ENCODE measurements at places on chromosomes 4 and X.
A peak's percentile ranks its signal among the peaks of the same experiment; 100 is the strongest.

- no peak for DNase-seq
Observed at GRCh38 chr4:3026540-3026939, 47.8 kb downstream of the HTT-AS start.

DNA sequence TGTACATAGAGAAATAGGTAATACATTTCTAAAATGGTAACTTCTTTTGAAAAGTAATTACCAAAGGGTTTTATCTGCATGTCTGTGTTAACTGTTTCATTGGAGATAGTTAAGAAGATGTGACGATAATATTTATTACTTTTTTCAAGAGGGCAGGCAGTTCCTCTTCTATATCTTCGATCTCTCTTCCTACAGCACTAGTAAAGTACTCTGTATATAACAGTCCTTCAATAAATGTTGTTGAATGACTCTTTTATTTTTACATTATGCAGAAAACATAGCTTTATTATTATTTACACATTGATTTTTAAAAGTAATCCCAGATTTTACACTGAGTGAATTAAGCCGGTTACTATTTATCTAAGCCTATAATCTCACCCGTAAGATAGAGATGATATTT is 51.8 kb downstream of the TMPRSS11E start:
- no peak for DNase-seq

DNA sequence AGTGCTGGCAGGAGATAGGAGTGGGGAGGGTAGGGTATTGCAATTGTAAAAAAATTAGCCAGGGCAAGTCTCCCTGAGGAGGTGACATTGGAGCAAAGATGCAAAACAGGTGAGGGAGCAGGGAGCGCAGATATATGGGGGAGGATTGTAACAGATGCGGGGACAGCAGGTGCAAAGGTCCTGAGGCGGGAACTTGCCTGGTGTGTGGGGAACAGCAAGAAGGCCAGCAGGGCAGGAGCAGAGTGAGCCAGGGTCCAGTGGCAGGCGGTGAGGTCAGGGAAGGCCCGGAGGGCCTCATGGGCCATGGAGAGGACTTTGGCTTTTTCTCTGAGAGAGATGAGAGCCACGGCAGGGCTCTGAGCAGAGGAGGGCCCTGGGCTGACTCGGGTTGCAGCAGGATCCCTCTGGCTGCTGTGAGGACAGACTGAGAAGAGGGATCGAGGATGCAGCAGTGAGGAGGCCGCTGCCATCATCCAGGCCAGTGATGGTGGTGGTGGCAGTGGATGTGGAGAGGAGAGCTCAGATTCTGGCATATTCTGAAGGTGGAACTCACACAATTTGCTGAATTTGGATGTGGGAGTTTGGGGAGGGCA is 6.2 kb downstream of the PORCN start:
- no peak for DNase-seq

DNA sequence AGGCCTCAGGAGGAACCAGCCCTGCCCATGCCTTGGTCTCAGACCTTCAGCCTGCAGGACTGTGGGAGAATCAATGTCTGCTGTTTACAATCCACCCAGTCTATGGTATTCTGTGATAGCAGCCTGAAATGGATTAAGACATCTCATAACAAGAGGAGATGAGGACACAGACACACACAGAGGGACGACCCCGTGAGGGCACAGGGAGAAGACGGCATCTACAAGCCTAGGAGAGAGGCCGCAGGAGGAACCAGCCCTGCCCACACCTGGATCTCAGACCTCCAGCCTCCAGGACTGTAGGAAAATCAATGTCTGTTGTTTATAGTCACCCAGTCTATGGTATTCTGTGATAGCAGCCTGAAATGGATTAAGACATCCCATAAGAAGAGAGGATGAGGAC is 3.3 kb downstream of the SLC25A6 start:
- DNase-seq, result no peak

GRCh38 chrX:153921511-153922446 is 4.3 kb downstream of the ARHGAP4 start:
- no peak for DNase-seq

- DNase-seq, result no peak
Observed at GRCh38 chrX:133939655-133940302, 45.6 kb downstream of the GPC3 start.

GRCh38 chr4:135564090-135564489 is 1362.5 kb upstream of the PABPC4L start:
- DNase-seq, result no peak

DNA sequence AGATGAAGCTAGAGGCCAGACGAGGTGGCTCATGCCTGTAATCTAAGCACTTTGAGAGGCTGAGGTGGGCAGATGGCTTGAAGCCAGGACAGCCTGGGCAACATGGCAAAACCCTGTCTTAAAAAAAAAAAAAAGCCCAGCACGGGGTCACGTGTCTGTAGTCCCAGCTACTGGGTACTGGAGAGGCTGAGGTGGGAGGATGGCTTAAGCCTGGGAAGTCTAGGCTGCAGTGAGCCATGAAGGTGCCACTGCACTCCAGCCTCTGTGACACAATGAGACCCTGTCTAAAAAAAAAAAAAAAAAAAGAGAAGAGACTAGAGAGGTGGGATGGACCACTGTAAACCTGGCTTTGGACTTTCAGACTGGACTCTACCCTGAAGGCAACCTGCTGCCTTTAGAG is 10.7 kb upstream of the LRBA start:
- no peak for DNase-seq

DNA sequence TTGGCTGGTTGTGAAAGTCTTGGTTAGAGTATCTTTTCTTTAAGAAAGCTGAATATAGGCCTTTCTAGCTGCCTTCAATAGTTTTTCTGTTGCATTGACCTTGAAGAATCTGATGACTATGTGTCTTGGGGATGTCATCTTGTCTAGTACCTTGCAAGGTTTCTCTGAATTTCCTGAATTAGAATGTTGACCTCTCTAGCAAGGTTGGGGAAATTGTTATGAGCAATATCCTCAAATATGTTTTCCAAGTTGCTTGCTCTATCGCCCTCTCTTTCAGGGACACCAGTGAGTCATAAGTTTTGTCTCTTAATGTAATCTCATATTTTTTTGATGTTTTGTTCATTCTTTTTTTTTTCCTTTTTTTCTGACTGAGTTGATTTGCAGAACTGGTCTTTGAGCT is 194.7 kb downstream of the RAB28 start:
- peak; percentile 41 for DNase-seq

DNA sequence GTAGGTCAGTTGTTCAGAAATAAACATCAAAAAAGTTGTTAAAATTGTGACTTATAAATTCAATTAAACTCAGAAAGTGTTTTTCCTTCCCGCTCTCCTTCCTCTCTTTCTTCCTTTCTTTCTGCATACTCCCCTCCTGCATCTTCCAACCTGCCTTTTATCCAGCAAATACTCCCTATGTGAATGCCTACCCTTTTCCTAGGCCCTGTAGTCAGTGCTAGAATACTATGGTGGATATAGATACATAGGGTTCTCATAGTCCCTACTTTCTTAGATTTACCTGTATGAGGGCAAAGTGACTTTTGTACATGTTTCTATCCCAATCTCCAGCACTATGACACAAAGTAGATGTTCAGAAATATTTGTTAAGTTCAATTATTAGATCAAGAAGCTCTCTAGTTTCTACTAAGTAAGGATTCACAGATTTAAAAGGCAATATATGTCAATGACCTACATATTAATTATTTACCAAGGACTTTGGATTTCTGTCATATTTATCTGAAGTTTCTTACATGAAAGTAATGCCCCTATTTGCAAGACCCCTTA is 732 bp downstream of the SULT1E1 start:
- no peak for DNase-seq

- no peak for DNase-seq
Observed at GRCh38 chr4:169334335-169334734, 63.6 kb upstream of the SH3RF1 start.

DNA sequence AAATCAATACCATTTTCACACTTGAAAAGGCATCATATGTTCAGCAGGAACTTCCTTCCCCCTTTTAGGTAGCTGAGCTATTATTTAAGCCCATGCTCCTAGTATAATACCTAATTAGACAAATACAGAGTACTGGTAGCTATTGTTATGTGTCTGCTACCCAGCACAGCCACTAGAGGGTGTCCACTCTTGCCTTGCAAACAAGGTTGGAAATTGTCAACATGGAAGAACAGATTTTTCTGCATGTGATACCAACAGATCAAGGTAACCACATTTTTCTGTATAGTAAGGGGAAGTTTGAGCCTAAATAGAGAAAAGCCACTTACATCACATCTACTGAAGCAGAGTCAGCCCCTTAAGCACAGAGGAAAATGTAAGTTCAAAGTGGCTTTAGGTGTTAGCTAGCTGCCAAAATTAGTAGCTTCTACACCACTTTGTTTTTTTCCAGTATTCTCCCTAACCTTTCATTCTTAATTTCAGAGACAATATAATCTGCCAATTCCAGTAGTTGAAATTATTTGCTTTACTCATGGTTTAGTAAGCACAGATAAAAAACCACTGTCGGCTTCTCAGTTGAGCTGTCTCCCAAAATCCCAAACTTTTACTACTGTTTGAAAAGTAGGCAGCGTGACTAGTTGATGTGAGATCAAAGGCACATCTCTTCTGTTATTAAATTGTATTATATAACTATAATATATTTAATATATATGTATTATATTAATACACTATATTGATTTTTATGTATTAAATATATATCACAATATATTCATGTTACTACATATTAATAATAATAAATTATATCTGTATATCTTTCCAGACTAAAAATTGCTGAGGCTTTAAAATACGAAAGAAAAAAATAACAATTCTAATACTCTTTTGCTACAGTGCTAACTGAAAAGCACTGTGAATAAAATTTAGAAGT is 38.2 kb downstream of the EDNRA start:
- DNase-seq, result peak; percentile 3

- no peak for DNase-seq
Observed at GRCh38 chrX:8192276-8192675, 21.2 kb upstream of the VCX2 start.

GRCh38 chr4:121885115-121885514 is 14.8 kb upstream of the BBS7 start:
- no peak for DNase-seq

- no peak for DNase-seq
Observed at GRCh38 chr4:141914746-141915145, 278.4 kb downstream of the IL15 start.

DNA sequence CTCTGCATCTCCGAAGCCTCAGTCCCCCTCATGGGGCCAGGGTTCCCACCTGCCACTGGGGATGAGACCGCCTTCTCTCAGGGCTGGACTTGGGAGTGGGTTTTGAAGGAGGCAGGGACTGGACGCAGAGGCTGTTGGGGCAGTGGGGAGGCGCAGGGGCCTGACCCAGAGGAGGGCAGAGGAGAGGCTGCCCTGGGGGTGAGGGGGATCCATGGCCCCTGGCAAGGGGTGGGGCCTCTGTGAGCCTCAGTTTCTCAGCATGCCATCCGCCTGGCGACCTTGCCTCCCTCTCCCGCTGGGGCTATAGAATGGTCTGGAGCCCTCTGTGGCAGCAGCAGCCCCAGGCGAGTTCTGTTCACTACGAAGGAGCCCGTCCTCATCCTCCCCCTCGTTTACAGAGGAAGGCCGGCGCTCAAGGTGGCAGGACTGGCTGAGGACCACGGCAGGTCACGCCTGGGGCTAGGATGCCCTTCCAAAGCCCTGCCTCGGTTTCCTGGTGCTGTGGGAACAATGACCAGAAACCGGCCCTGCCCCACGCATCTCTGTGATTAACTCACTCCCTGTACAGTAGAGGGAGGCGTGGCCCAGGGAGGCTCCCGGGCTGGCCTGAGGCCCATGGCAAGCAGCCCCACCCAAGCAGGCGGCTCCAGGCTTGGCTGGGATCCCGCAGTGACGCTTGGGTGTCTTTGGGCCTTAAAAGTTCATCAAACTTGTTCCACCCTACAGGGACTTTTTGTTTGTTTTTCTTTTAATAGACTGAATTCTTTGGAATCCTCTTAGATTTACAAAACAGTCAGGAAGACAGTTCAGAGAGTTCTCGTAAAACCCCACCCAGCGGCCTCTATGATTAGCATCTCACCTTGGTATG is 16.0 kb upstream of the SH3TC1 start:
- DNase-seq, result peak; percentile 78

DNA sequence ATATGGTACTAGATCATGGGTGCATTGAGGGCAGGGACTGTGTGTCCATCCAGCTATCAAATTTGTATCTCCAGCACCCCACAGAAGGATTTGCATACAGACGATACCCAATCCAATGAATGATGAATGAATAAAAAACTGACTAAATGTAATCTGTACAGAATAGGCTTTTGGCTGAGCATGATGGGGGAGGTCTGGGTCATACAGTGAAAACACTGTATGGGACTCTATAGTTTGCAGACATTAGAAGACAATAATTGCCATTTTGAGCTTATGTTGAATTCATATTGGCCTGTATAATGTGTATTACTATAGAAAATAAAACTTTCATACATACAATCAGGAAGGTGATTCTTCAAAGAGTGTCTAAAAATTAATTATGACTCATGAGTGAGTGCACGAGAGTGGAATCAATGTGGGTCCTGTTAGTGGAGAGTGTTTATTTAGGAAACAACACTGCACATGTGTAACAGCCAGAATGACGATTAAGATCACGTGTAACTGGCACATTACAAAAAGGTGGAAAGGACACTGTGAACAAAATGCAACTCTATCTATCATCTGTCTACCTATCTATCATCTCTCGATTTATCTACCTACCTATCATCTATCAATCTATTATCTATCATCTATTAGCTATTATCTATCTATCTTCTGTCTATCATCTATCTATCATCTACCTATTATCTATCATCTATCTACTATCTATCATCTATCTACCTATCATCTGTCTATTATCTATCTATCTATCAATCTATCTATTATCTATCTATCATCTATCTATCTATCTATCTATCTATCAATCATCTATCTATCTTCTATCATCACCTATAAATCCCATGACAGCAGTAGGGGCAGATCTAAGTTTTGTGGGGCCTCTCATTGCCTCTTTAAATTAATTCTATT is 201.3 kb downstream of the PTTG2 start:
- no peak for DNase-seq

DNA sequence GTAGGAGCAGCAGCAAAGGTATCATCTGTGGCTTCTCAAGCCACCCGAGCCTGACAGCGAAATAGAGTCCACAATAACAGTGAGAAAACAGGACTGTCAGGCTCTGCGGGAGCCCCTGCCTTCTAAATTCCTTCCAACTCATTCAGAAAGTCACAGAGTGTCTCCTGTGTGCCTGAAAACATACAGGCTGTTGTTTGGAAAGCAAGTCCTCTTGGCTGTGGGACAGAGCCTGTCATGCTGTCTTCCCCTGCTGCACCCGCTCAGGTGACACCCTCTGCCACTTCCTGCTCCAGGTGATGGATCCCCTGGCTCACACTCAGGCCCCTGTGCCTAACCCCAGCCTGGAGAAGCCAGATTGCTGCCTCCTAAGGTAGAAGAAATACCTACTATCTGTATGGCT is 152.3 kb downstream of the RAB28 start:
- no peak for DNase-seq

All from NCI-H226 (cell line).